Liver (tissue), 10 donors: ENCODE measurements at places on chromosomes 2 and 18. TPM values are rescaled to one million over a fixed set of nuclear protein-coding genes. Genes with fewer than 3 reads are reported as not detected.

DNA sequence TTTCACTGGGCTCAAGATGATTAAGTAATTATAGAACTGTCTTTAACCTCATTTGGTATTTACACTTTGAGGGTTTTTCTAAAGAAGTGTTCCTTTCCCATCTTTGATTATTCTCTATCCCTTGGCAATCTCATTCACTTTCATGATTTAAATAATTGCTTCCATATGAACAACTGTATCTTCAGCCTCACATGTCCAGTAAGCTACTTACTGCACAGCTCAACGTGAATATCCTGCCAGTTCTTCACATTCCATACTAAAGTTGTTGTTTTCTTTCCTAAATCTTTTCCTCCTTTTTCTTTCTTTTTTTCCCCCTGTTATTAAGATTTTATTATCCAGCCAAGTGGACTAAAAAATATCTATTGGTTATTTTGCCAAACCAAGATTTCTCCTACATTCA is 37.7 kb downstream of the ZC3H15 start:
- no peak for DNase-seq
- H3K36me3 ChIP-seq, result peaks cover 6% of the 10 kb centered on the region
- no peaks in the 10 kb centered on the region for H3K4me1 ChIP-seq
- no peaks in the 10 kb centered on the region for H3K27me3 ChIP-seq
- H3K4me3 ChIP-seq, result no peak overlapping the region

GRCh38 chr2:144683107-144683753 is 163.3 kb upstream of the ZEB2 start:
- H3K4me1 ChIP-seq, result no peaks in the 10 kb centered on the region
- no peak overlapping the region for H3K27ac ChIP-seq

DNA sequence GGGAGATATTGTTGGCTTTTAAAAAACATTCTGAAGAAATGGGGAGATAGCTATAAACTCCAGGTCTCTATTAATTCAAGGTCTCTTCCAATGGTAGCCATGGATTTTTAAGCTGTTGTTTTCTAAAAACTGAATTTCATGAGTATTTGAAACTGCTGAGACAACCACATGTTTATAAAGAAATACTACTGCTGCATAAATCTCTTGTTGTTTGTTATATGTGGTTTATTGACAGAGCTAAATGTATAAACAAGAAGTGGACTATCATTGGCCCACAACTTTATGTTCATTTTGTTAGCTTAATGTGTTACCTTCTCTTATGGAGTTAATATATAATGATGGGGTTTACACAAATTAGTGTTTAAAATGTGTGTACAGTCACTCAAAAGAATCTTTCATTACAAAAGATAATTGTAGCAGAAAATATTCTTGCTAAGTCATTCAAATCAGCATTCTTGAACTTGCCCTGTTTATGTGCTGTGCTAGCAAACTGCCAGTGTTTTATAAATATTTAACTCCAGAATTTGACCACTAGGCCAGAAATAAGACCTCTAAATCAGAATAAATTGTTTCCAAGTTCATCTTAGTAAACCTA is 242.1 kb downstream of the TMX3 start:
- no peak overlapping the region for H3K27ac ChIP-seq
- H3K4me3 ChIP-seq, result no peak overlapping the region
- H3K36me3 ChIP-seq, result no peaks in the 10 kb centered on the region
- H3K27me3 ChIP-seq, result no peaks in the 10 kb centered on the region
- DNase-seq, result no peak

- no peaks in the 10 kb centered on the region for H3K4me1 ChIP-seq
- no peaks in the 10 kb centered on the region for H3K36me3 ChIP-seq
- H3K27ac ChIP-seq, result no peak overlapping the region
- no peak overlapping the region for H3K4me3 ChIP-seq
- DNase-seq, result peak; percentile 64
Measured at GRCh38 chr2:1886405-1886992, 142.2 kb upstream of the PXDN start.

DNA sequence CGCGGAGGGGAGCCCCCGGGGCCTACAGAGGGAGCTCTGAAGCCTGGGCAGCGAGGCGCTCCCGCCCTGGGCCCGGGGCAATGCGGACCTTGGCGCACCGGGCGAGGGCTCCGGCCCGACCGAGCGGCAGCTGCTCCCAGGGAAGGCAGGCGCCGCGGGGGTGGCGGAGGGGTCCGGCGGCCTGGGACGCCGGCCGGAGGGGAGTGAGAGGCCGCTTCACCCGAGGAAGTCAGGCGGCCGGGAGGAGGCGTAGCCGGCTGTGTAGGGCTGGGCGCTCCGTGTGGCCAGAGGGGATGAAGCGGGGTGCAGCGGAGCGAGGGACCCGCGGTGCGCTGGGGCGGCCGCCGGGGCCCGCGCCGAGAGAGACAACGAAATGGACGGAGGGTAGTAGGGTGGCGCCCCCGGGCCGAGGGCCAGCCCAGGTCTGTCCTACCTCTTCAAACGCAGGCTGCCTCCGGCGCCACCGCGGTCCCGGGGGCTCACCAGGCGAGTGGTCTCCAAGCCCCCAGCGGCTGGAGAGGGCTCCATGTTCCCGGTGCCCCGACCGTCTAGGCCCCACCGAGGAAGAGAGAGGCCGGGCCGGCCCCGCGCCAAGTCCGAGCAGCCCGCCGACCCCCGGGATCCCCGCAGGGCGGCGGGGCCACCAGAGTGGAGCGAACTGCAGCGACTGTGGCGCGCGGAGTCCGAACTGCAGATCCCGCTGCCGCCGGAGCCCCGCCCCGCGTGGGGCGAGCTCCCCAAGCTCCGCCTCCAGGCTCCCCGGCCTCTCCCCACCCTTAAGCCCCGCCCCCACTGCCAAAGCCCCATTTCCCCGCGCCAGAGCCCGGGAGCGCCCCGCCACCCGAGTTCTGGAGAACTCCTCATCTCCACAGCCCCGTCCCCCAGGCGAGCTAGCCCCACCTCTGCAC is at the start of gene SLC30A3:
Gene SLC30A3, minus strand, starts transcription at position 669 of the 908 bp plus-strand sequence. Its CDS starts 141 bp downstream, at position 528.
- peaks cover 2% of the 10 kb centered on the region for H3K27me3 ChIP-seq
- peak within 1 kb of the TSS; percentile 25 for H3K4me3 ChIP-seq
- DNase-seq, result peak; percentile 63
- no peak within 1 kb of the TSS for H3K27ac ChIP-seq
- H3K4me1 ChIP-seq, result peaks cover 26% of the 10 kb centered on the region

GRCh38 chr2:174281736-174282135 is 33.4 kb upstream of the OLA1 start:
- H3K4me3 ChIP-seq, result no peak overlapping the region
- H3K27me3 ChIP-seq, result peaks cover 2% of the 10 kb centered on the region
- no peak for DNase-seq
- no peaks in the 10 kb centered on the region for H3K36me3 ChIP-seq

DNA sequence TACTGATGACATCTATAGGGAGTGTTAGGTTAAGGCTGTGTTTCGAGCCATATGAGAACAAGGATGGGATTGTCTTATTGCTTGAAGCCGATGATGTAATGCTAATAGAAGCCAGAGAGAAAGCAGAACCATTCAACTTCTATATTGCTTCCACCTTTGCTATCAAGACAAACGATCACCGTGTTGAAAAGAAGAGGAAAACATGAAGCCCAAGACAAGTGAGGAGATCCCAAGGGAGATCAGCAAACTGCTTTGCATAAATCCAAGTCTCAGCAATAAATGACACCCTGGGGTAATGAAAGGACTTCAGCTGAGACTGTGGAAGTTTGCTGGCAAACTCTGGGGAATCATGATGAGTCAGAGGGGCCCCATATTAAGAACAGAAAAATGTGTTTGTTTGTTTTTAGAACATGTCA is 206.2 kb downstream of the NCKAP5 start:
- no peak overlapping the region for H3K27ac ChIP-seq
- no peaks in the 10 kb centered on the region for H3K36me3 ChIP-seq
- no peaks in the 10 kb centered on the region for H3K4me1 ChIP-seq
- H3K27me3 ChIP-seq, result no peaks in the 10 kb centered on the region
- DNase-seq, result no peak

DNA sequence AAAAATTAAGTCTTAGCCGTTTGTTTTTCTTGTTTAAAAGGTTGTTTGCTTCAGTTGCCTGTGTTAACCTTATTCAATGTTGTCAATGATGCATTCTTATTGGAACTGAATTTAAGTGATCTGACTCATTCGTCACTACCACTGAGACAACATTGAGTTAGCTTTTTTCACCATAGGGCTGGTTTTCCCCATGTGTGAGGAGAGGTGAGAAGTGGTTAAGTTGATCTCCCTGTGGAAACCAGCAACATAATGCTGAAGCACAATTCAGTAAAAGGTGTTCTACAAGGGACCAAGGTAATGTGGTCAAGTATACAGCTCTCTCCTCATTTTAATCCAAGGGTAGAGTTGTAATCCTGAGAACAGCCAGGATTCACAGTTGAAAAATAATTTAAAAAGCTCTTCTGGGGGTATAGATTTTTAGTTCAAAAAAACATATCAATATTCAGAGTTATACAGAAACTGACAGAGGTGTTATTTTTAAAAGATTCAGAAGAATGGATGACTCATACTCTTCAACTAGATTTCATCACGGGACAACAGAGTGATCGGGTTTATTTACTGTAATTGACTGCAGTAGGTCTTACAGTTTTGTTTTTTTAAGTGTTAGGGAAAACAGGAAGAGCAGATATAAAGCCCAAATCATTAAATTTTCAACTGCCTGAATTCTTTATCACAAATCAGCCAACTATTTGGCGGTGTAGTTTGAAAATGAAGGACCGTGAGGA is 12.6 kb downstream of the NOP58 start:
- H3K27ac ChIP-seq, result peak overlapping the region; percentile 80
- H3K36me3 ChIP-seq, result peaks cover 14% of the 10 kb centered on the region
- H3K4me3 ChIP-seq, result no peak overlapping the region
- no peak for DNase-seq
- no peaks in the 10 kb centered on the region for H3K27me3 ChIP-seq

DNA sequence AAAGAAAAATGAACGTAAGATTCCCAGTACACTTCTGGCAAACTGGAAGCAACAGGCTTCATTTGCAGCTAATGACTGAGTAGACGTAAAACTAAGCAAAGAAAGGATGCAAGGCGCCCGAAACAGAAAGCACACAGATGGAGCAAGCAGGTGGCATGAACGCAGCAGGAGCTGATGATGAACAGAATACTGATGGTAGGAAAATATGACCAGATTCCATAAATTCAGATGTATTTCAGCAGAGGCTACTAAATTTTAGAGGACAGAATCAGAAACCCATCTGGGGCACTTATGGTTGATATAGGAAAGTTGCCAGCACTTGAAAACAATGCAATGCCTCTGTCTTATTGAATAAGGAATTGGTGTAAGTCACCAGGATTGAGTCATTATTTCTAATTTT is 658.7 kb upstream of the LINC00305 start:
- H3K4me1 ChIP-seq, result no peaks in the 10 kb centered on the region
- H3K27me3 ChIP-seq, result no peaks in the 10 kb centered on the region
- no peak for DNase-seq
- no peak overlapping the region for H3K27ac ChIP-seq

- no peak for DNase-seq
- no peaks in the 10 kb centered on the region for H3K27me3 ChIP-seq
- no peak overlapping the region for H3K4me3 ChIP-seq
- no peak overlapping the region for H3K27ac ChIP-seq
- H3K36me3 ChIP-seq, result no peaks in the 10 kb centered on the region
Measured at GRCh38 chr2:108926561-108927380, 62.2 kb downstream of the EDAR start.

The C1QL2 gene
- total RNA-seq, result not detected

The CEP68 gene
- 2.5 TPM for total RNA-seq

The EHD3 gene
- 19.1 TPM for total RNA-seq

The EVA1A gene
- 206 TPM for total RNA-seq

The IL1F10 gene
- not detected for total RNA-seq

The CRACDL gene
- 0.42 TPM for total RNA-seq
